Hindlimb muscle (tissue), 1 donor: ENCODE measurements at places on chromosomes 6 and 20. TPM values are rescaled to one million over a fixed set of nuclear protein-coding genes. Genes with fewer than 3 reads are reported as not detected.

Gene SFT2D1
- polyA plus RNA-seq, result 36.0 TPM

Gene SPATS1
- polyA plus RNA-seq, result not detected

Gene KIAA1755
- polyA plus RNA-seq, result 7.0 TPM

Gene MYB
- 1.3 TPM for polyA plus RNA-seq

Gene NKX2-2
- not detected for polyA plus RNA-seq

Gene ULBP2
- polyA plus RNA-seq, result not detected

Gene FAM83C
- 0.17 TPM for polyA plus RNA-seq

Gene TLDC2
- polyA plus RNA-seq, result 1.0 TPM

Gene FOXC1
- 2.0 TPM for polyA plus RNA-seq

Gene VSTM2L
- 1.7 TPM for polyA plus RNA-seq

Gene WASF1
- 7.7 TPM for polyA plus RNA-seq

Gene HLA-G
- 0.39 TPM for polyA plus RNA-seq

Gene HLA-C
- 69.3 TPM for polyA plus RNA-seq

Gene SSTR4
- polyA plus RNA-seq, result not detected

Gene GHRH
- not detected for polyA plus RNA-seq

Gene C20orf202
- 0.36 TPM for polyA plus RNA-seq

Gene GLP1R
- not detected for polyA plus RNA-seq

Gene LY6G5C
- polyA plus RNA-seq, result 6.3 TPM

Gene BEND6
- 0.43 TPM for polyA plus RNA-seq

Gene HUS1B
- not detected for polyA plus RNA-seq

Gene TULP4
- 21.4 TPM for polyA plus RNA-seq

Gene SLC24A3
- polyA plus RNA-seq, result 28.9 TPM

Gene HCRTR2
- polyA plus RNA-seq, result not detected

Gene NMBR
- 0.14 TPM for polyA plus RNA-seq

Gene FAM83D
- polyA plus RNA-seq, result 7.7 TPM

Gene POU5F1
- 0.85 TPM for polyA plus RNA-seq

Gene TEAD3
- polyA plus RNA-seq, result 74.7 TPM

Gene ZNF451
- 21.1 TPM for polyA plus RNA-seq

Gene SCRT2
- not detected for polyA plus RNA-seq

Gene CENPQ
- polyA plus RNA-seq, result 7.0 TPM

Gene PCK1
- 3.2 TPM for polyA plus RNA-seq

Gene IRAK1BP1
- polyA plus RNA-seq, result 3.4 TPM

Gene CDSN
- polyA plus RNA-seq, result not detected

Gene OOEP
- 0.36 TPM for polyA plus RNA-seq

Gene ECT2L
- 0.17 TPM for polyA plus RNA-seq

Gene HRH3
- 2.2 TPM for polyA plus RNA-seq

Gene ENPP3
- polyA plus RNA-seq, result 0.52 TPM

Gene KHDC1L
- not detected for polyA plus RNA-seq

Gene CLPSL1
- not detected for polyA plus RNA-seq

Gene COL9A1
- 4.1 TPM for polyA plus RNA-seq

Gene NHSL1
- polyA plus RNA-seq, result 37.3 TPM

Gene MCHR2
- polyA plus RNA-seq, result not detected

Gene MLN
- polyA plus RNA-seq, result not detected

Gene SLC12A5
- 1.3 TPM for polyA plus RNA-seq

Gene FKBP5
- 14.5 TPM for polyA plus RNA-seq
